ENCODE measurements at places on chromosomes 3 and 15. TPM values are rescaled to one million over a fixed set of nuclear protein-coding genes. Genes with fewer than 3 reads are reported as not detected.

DNA sequence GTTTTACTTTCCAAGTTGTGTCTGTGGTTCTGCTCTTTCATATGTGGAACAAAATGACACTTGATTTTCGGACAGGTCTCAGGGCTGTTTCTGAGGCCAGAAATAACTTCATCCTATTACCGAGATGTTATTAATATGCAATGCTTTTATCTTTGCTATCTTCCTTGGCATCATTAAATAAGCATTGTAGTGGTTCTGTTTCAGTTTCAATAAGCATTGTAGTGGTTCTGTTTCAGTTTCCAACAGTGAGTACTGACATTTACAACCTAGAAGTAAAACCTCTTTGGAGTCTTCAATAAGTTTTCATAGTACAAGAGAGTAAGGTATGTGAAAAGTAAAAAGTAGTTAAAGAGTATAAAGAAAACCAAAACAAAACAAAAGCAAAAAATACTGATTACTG lies 746.2 kb downstream of the GRM7 start:
- no peak for DNase-seq

GRCh38 chr3:30645077-30645476 lies 38.7 kb downstream of the TGFBR2 start:
- no peak for DNase-seq

DNA sequence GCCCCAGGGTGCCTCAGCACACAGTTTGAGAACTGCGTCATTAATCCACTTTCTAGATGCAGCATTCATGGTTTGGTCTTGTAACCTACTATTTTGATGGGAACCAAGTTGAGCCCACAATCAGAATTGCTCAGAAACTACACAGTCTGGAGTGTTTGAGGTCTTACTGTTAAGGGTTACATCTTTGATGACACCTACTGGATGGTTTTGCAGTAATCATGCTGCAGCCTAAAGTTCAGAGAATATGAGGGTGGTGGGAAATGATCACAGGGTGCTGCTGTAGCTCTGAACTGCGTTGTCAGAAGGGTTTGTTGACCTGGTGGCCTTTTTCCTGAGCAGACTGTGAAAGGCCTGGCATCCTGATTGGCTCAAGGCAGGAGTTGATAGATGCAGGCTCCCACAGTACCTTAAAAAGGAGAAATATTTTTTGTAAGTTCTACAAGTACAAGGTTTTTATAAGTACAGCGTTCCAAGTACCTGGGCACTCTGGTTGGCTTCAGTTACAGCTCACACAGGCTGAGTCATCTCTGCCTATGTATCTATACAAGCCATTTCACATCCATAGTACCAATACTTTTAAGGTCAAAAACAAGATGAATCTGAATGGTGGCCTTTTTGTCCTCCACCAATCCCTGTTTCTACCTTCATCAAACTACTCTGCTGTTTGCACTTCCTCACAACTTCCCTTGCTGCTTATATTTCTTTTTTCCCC lies 60.5 kb upstream of the ACKR4 start:
- no peak for DNase-seq

DNA sequence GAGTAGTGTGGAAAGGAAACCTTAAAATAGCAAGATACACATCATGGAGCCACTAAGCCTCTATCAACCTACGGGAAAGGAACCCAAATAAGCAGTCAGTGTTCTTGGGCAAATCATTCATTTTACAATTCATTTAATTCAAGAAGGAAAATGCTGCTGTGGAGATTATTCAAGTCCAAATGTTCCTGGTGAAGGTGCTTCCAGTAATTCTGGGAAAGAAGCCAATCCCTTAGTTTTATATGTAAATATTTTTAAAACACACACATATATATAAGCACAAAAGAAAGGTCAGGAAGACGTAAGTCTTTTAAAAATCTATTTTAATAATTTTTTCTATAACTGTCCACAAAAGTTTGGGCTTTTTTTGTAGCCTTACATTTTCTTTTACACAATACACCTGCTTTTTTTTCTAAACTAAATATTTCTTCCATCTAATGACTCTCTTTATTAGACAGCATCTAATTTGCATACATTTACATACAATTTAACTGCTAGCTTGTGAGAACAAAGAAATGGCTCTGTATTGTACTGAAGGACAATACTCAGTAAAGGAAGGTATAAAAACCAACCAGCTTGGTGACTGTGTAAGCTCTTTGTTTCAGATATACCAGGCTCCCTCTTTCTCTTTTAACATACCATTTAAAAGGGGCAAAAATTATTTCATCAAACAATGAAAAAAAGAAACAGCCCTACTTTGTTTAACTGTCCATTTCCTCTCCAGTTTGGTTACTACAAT lies 269.5 kb downstream of the ZBTB20 start:
- no peak for DNase-seq

DNA sequence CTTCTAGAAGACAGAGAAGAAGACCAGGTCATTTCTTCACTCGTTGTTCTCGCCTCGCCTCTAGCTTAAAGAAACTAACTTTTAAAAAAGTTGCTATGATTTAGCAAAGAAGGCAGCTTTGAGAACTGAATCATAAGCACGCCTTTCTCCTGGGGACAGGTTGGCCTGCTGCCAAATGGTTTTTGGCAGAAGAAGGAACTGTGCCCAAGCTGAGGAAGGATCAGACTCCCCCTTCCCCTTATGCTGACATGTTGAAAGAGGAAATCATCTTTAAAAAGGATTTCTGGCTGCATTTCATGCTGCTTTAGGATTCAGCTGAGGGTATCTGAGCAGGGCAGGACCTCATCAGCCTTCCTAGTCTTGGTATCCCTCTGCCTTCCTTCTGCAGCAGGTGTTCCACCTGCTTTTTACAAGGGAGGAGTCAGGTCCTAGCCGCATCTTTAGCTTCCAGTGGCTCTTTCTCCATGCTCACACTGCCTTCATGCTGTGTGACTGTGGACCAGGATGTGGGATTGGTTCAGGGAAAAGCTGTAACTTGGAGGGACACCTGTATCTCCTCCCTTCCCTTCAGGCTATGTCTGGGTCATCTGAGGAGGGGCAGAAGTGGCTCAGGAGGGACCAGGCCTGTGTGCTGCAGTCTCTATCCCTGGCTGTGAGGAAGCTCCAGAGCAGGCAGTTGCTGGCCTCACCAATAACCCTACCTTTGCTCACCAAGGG lies 34.1 kb upstream of the HACD2 start:
- DNase-seq = peak; percentile 74

ISLR2 gene
- total RNA-seq = 1.1 TPM

ANKUB1 gene
- not detected for total RNA-seq

All from omental fat pad (tissue), 4 donors.